HT-29 (cell line): ENCODE measurements at places on chromosomes 13 and 19. TPM values are rescaled to one million over a fixed set of nuclear protein-coding genes. Genes with fewer than 3 reads are reported as not detected.

DNA sequence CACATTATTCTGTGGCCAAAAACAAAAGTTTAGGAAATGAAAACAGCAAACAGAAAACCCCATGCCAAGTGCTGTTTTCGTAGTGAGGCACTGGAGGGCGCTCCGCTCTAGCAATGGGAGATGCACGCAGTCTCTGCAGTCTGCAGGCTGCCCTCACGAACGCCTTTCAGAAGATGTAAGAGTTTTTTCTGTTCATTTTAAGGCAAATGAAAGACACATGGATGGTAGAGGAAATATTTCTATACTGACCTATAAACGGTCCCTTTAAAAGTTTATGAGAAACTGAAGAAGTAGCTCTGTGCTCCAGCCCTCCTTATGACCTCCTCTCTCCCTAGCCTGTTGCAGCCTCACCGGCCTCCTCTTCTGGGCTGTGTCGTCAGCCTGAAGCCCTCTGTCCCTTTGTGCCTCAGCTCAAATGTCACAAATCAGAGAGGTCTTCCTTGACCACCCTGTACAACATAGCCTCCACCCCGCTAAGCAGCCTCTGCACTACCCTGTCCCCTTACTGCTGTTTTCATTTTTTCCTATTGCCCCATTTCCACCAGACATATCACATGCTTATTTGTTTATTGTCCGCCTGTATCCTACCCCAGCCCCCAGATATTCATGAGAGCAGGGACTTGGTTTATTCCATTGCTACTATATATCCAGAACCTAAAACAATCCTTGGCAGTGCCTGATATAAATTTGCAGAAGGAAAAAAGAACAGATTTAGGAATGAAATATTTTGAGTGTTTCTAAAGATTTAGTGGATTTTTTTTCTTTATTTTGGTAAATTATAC lies 116.4 kb downstream of the TM9SF2 start:
- DNase-seq: peak; percentile 68

DNA sequence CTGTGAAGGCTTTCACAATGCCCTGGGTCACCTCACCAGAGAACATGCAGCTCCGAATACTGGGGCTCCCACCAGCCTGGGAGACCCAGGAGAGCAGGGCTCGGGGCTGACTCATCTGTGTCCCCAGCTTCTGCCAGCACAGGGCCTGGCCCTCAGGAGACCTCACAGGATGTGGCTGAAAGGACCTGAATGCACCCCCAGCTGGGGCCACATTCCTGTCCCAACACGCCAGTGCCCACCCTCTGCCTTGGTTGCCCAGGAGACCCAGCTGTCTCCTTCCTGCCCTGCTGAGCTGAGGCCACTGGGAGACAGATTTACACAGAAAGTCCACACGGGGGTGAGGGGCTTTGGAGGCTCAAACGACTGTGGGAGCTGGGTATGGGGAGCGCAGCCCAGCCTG lies 11.9 kb downstream of the BCAT2 start:
- DNase-seq: no peak

DNA sequence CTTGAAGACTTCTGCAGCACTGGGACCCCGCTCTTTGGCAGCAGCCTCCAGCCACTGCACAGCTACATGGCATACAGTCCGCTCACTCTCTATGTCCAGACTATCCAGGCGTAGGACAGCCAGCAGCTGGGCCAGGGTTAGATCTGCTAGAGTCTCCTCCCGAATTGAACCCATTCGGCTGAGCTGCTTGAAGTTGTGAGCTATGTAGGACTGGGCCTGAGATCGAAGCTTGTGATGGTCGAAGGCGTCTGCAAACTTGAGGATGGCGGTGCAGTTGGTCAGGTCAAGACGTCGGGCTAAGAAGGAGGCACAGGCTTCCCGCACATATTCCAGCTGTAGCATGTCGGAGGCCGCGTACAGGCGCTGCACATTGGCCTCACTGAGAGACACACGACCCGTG lies 900 bp downstream of the KBTBD7 start:
- DNase-seq: no peak

- DNase-seq: no peak
Observed at GRCh38 chr13:112658808-112659207, 31.0 kb upstream of the ATP11A start.

DNA sequence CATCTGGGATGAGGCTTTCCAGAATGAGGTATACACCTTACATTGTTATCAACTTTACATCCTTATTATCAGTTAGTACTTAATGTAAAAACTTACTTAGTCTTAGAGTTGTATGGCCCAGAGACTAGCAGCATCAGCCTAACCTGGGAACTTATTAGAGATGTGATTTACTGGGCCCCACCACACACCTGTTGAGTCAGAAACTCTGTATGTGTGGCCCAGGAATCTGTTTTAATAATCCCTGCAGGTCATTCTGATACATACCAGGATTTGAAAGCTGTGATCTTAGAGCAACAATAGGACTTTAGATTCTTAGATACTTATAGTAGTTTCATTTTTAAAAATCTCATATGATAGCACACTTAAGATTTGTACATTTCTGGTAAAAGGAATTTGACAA lies 17.4 kb downstream of the FNDC3A start:
- no peak for DNase-seq

GRCh38 chr13:23618341-23618740 lies 48.1 kb downstream of the TNFRSF19 start:
- DNase-seq: peak; percentile 12

GRCh38 chr19:43913383-43913782 lies 21.7 kb downstream of the ZNF45 start:
- no peak for DNase-seq

DNA sequence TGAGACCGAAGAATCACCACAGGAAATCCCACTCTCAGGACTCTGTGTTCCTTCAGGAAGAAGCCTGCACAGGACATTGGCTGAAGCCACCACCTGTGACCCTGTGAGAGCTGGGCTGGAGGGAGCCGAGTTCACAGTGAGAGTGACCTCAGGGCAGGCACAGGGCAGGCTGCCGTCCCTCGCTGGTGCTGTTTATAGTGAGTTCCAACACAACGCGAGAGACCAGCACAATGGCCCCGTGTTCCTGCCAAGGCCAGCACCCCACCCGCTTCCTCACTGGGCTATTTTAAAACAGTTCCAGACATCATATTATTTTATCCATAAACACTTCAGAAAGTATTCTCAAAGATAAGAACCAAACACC lies 18.4 kb upstream of the GAS6 start:
- DNase-seq: no peak

- peak; percentile 79 for DNase-seq
Observed at GRCh38 chr13:74889321-74889720, 592.6 kb downstream of the TBC1D4 start.

GRCh38 chr13:29761160-29761559 lies 89.3 kb downstream of the UBL3 start:
- DNase-seq: no peak

The IRGC gene
- total RNA-seq: 0.08 TPM in 1 of 2 replicates, not detected in the other

The RASGRP4 gene
- not detected in 2 replicates for total RNA-seq

The TNFRSF19 gene
- 0.03 TPM in 1 of 2 replicates, not detected in the other for total RNA-seq
